ENCODE measurements at places on chromosomes 7 and 10.

DNA sequence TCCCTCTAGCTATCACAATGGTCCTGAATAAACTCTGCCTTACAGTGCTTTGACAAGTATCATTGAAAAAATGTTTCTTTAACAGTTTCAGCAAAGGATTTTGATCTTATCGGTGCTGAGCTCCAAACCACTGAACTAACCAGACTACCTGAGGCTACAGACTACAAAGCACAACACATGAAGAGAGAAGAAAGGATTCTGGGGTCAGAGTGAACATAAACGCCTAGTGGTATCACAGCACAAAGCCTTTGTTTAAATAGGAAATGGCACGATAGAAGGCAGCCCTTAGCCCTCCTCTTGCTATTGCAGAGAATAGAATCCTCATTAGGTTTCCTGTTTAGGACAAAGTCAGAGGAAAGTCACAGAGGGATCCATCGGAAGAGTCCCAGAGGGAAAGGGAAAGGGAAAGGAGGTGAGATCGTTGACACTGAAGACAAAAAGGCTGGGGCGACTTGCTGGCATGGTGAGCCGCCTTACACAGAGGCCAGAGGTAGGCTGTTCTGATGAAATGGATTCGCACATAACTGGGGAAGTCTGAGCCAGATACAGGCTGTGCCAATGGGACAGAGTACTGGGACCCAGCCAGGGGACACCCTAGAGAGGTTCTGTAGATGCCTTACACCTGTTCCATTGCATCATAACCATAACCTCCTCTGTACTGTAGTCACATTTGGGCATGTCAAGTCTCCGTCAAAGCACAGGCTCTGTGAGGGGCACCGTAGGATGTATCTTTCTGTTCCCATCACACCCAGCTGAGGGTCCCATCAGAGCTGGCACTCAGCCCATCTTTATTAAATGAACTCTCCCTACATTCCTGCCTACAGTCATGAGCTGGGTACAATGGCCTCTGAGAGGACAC is 71.5 kb downstream of the XPNPEP1 start:
- no peak for DNase-seq

DNA sequence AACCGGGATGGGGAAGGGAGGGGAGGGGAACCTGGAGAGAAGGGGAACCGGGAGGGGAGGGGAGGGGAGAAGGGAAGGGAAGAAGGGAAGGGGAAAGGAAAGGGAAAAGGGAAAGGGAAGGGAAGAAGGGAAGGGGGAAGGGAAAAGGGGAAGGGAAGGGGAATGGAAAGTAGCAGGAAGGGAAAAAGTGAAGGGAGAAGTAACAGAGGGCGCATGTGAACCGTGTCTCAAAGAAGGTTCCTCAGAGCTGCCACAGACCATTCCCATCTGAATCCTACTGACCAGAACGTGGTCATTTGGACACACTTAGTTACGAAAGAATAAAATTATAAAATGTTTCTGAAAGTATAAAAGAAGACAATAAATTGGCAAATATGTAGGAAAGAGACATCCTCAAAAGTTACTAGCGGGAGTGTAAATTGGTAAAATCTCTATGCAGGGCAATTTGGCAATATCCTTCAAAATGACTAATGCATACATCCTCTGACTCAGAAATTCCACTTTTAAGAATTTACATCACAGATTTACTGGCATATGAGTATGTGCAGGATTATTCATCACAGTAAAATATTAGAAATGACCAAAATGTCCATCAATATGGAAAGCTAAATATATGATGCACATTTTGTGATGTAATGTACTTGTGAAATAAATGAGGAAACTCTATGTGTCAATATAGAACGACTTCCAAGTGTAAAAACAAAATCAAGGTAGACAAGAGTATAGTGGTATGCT is 12.9 kb downstream of the C10orf67 start:
- no peak for DNase-seq

DNA sequence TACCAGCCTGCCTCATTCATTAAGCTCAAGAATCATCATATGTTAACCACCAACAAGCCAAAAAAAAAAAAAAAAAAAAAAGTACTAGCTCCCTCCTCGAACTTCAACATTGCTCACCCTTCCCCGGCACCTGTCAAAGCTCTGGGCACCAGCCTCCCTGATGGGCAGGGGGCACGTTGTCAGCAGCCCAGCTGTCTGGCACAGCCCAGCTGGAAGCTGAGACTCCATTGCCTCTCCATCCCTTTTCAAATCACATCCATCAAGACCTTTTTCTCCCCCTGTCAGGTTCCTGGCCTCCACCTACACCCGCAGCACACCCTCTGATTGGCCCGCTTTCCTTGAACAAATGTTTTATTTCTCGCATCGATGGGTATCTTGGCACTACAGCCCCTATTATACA is 913.3 kb upstream of the AUTS2 start:
- no peak for DNase-seq

- DNase-seq = no peak
Measured at GRCh38 chr7:114720725-114721124, 201.2 kb upstream of the MDFIC start.

DNA sequence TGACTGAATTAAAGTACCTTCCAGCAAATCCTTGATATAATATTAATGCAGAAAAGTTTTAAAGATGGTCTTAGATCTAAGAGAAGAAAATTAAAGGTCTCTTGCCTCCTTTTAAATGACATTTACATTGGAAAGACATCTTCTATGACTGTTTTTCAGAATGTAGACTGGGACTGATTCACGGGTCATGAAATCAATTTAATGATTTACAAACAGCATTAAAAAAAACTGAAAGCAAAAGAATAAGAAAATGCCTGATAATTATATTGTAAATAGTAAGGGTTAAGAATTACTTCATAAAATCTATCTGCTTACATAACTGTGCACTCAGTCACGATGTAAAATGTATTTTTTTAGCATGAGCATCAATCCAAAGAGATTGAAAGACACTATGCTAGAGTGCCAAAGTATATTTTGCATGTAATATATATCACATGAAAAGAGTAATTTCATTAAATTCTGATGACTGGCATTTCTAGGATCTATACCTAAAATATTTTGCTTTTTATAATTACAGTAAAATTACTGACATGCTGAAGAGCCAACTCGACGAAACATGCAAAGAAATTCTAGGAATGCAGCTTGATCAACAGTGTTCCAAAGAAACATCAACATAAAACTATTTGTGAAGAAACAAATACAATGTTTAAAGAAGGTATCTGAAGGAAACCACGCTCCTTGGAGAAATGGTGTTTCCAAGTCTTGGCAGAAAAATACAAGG is 35.1 kb downstream of the RTKN2 start:
- DNase-seq = no peak

- no peak for DNase-seq
Measured at GRCh38 chr7:1284743-1285458, 52.2 kb downstream of the UNCX start.

DNA sequence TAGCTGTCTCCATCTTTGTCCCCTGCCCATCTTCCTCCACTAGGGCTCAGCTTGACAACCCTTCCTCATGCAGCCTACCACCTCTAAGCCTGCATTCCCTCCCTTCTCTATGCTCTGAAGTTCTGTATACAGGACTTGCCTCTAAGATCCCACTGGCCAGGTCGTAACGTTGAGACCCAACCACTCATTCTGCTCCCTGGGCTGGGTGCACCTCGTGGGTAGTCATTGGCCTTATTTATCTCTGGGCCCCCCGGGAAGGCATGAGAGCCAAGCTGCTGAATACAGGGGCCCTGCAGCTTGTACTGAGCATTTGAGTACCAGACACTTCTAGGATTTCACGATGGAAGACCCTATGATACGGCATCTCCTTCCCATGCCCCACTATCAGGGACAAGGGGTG is 31.2 kb downstream of the MYL10 start:
- no peak for DNase-seq

DNA sequence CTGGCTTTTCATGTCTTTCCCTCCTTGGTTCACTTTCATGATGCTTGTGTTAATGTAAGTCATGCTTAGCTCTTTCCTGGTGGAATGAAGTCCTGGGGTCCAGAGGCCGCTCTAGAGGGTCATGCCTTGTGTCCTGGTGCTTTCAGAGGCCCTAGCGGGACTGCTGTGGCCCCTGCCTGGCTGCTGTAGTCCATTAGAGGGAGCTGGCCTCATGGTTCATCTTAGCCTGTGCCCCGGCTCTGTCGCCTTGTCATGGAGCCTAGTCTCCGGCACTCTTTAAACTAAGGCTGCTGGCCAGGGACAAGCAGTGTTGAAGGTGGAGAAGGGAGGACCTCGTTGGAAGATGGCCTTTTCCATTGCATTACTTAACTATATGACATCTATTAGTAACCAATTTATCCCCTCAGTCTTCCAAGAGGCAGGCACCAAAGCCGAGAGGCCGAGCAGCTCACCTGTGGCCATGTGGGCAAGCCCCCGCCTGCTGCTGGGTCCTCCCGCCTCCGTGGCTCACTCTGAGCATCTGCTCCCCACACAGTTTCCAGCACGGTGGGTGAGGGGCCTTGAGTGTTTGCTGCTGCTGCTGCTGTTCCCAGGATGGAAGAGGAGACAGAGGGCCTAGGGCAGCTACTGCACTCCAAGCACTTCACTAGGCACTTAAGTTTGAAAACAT is 5.0 kb upstream of the NDUFB2 start:
- no peak for DNase-seq

DNA sequence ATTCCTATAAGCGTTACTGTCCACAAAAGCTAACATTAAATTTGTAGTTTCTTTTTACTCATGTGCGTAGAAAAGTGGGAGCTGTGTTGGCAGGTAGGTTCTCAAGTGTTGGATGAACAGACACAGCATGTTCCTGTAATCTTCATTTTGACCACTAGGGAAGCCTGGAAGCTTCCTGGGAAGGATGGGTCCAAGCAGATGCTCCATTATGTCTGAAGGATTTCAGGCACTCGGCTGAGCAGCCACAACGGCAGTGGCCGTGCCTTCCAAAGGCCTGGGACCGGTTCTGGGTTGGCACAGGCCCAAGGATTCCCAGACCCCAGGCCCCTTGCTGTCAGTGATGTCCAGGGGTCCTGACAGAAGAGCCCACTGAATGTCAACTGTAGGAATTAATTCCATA is 386.3 kb downstream of the TNS3 start:
- DNase-seq = no peak
